ENCODE measurements at places on chromosomes 4 and X.

GRCh38 chr4:74311696-74312313, 3.5 kb downstream of the EPGN start:
- no peaks in the 10 kb centered on the region for H3K36me3 ChIP-seq
- no peak overlapping the region for H3K27ac ChIP-seq
- H3K4me1 ChIP-seq, result no peaks in the 10 kb centered on the region
- peak; percentile 70 for DNase-seq
- no peak overlapping the region for H3K4me3 ChIP-seq
- H3K27me3 ChIP-seq, result no peaks in the 10 kb centered on the region

DNA sequence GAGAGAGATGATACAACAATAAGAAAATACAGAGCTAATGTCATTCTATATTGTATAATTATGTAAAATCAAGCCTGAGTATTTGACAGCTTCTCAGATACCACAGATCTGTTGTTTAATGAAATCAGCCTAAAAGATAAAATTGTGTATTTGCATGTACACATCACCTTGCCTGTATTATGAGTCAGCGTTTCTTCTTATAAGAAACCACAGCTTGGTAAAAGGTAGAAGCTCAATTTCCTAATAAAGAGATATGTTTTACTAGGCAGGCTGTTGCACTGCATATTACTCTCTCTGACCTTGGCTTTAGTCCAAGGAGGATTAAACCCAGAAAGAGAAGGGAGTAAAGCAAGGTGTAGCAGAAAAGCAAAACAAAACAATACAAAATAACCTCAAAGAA, 121.3 kb downstream of the PPARGC1A start:
- H3K27ac ChIP-seq, result no peak overlapping the region
- no peak for DNase-seq
- H3K4me3 ChIP-seq, result no peak overlapping the region
- no peaks in the 10 kb centered on the region for H3K27me3 ChIP-seq

DNA sequence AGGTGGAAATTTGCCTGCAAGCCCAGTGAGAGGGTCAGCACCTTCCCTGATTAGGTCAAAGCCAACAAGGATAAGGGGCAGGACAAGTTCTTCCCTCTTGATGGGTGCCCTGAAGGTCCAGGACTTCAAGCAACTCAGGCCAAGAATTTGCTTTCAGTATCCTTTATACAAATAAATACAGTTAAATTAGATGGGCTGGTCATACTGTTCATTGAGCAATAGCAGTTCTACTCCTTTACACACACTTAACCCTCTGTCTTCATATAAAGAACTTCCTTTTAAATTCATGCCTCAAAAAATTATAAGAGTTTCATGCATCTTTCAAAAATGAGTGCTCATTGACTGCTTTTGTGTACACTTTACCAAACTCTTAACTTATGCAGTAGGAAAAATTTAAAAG, 392.0 kb downstream of the SPRY1 start:
- no peaks in the 10 kb centered on the region for H3K27me3 ChIP-seq
- no peak overlapping the region for H3K27ac ChIP-seq
- DNase-seq, result no peak
- no peak overlapping the region for H3K4me3 ChIP-seq
- H3K36me3 ChIP-seq, result no peaks in the 10 kb centered on the region

GRCh38 chrX:129802863-129803262, 23.1 kb downstream of the SASH3 start:
- no peak overlapping the region for H3K27ac ChIP-seq
- no peak overlapping the region for H3K4me3 ChIP-seq
- no peaks in the 10 kb centered on the region for H3K36me3 ChIP-seq
- H3K4me1 ChIP-seq, result no peaks in the 10 kb centered on the region
- H3K27me3 ChIP-seq, result no peaks in the 10 kb centered on the region

DNA sequence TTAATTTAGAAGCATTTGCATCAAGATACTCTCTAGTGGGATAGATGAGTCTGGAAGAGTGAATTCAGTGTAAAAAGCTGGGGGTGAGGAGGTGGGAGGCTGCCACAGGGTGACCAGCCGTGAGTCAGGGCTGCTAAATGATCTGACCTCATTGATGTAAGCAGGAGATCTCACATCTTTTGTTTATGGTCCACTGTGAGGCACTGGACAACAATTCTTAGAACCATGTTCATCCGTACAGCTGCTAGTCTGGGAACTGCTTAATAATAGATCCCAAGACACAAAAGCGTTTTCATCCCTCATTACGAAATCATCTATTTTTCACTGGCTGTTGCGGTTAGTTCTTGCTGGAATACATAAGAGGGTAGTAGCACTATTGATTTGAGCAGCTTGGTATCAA, 14.1 kb downstream of the KLF3 start:
- peaks cover 9% of the 10 kb centered on the region for H3K4me1 ChIP-seq
- H3K27ac ChIP-seq, result no peak overlapping the region
- H3K36me3 ChIP-seq, result peaks cover 10% of the 10 kb centered on the region

- H3K4me3 ChIP-seq, result no peak overlapping the region
- H3K36me3 ChIP-seq, result no peaks in the 10 kb centered on the region
- no peak overlapping the region for H3K27ac ChIP-seq
- no peaks in the 10 kb centered on the region for H3K27me3 ChIP-seq
These were observed 20.4 kb upstream of the SEPSECS start for GRCh38 chr4:25180524-25181131.

DNA sequence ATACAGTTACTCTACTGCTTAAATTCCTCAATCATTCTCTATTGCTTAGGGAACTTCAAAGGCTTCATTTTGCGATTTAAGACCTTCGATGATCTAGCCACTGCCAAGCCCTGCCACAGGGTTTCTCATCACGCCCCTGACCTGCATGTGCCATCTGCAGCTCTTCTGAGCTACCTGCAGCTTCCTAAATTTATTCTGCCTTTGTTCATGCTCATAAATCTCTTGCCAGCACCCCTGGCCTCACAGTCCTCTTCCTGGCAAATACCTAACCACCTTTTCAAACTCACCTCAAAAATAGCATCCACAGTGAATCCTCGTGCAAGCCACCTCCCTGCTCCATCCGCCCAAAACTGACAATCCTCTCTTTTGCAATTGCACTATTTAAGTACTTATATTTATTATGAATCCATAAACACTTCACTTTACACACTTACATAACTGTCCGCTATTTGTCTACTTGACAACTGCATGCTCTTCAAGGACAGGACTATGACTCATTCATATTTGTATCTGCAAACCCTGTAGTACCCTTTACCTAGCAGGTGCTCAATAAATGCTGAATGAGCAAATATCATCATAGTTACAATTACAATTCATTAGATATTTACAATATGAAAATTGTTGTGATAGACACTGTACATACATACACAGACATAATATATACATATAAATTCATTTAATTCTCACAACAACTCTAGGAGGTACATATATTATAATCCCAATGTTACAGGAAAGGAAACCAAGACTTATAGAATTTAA, 280.0 kb upstream of the RASGEF1B start:
- H3K36me3 ChIP-seq, result no peaks in the 10 kb centered on the region
- no peak for DNase-seq
- H3K27ac ChIP-seq, result no peak overlapping the region
- no peaks in the 10 kb centered on the region for H3K27me3 ChIP-seq

- no peaks in the 10 kb centered on the region for H3K27me3 ChIP-seq
- peaks cover 25% of the 10 kb centered on the region for H3K36me3 ChIP-seq
- peak overlapping the region; percentile 100 for H3K27ac ChIP-seq
- peak overlapping the region; percentile 11 for H3K4me3 ChIP-seq
- peaks cover 46% of the 10 kb centered on the region for H3K4me1 ChIP-seq
- DNase-seq, result peak; percentile 40
These were observed 44.8 kb downstream of the ACOX3 start for GRCh38 chr4:8395504-8396296.

DNA sequence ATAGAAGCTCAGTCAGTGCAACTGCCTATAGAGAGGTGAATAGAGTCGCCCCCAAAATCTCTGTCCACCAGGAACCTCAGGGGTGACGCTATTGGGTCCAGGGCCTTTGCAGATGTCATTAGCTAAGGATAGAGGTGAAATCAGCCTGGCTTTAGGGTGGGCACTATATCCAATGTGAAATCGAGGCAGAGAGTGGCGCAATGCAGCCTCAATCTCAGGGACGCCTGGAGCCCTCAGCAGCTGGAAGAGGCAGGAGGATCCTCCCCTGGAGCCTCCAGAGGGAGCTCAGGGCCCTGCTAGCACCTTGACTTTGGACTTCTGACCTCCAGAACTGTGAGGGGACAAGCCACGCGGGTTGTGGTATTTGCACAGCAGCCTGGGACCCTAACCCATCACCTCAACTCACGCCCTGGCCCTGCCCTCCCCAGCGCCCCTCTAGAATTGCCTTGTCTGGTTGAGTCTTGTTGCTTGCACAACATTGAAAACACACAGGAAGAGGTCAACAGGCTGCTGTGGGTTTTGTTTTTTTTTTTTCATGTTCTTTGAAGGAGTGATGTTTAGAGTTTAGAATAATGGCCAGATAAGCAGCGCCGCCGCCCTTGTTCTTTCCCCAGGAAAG, 89.4 kb upstream of the PSAPL1 start:
- peaks cover 8% of the 10 kb centered on the region for H3K27me3 ChIP-seq
- H3K4me1 ChIP-seq, result peaks cover 18% of the 10 kb centered on the region
- H3K27ac ChIP-seq, result no peak overlapping the region
- H3K4me3 ChIP-seq, result no peak overlapping the region
- no peaks in the 10 kb centered on the region for H3K36me3 ChIP-seq
- no peak for DNase-seq

GRCh38 chr4:84691170-84691691, 108.3 kb downstream of the CDS1 start:
- no peak overlapping the region for H3K4me3 ChIP-seq
- peaks cover 34% of the 10 kb centered on the region for H3K4me1 ChIP-seq
- no peaks in the 10 kb centered on the region for H3K27me3 ChIP-seq

DNA sequence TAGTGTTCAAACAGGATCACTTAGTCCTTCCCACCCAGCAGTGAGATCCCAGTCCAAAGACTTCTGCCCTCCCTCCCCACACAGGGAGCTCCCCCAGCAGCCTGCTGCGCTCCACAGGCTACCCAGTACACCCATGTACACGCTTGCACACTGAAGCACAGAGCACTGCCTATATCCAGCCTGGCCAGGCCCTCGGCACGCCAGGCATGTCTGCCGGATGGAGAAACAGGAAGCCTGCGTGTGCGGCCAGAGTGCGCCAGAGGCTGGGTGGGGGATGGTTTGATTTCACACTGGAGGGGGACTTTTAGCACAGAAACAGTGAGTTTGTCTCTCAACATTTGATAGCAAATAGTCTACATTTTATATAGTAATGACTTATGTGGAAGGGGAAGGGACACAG, 833.5 kb upstream of the IGFBP7 start:
- H3K27ac ChIP-seq, result no peak overlapping the region
- no peaks in the 10 kb centered on the region for H3K36me3 ChIP-seq
- no peak overlapping the region for H3K4me3 ChIP-seq
- no peaks in the 10 kb centered on the region for H3K4me1 ChIP-seq
- 0 out of 2 replicates have a peak, but pooled peaks cover 4% of the 10 kb centered on the region for H3K27me3 ChIP-seq

- H3K27me3 ChIP-seq, result no peaks in the 10 kb centered on the region
- H3K4me1 ChIP-seq, result no peaks in the 10 kb centered on the region
- no peaks in the 10 kb centered on the region for H3K36me3 ChIP-seq
- H3K27ac ChIP-seq, result no peak overlapping the region
- H3K4me3 ChIP-seq, result no peak overlapping the region
These were observed 39.6 kb downstream of the FAM47C start for GRCh38 chrX:37047776-37048175.

DNA sequence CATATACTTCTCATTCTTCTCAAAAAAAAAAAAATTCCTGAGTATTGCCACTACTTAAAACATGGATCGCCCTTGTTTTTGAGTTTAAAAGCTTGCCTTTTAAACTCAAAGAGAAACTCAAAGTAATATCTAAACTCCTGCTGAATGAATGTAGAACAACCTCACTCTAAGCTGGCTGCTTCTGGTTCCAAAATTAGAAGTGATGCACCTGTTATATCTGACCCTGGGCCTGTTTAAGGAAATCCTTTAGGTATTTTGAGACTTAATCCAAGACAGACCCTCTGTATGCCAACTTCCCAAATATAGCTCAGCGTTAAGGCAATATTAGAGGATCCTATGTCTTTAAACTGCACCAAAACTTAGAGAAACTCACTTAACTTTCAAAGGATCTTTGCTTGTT, 1.8 kb upstream of the OTUD4 start:
- H3K27me3 ChIP-seq, result no peaks in the 10 kb centered on the region
- no peaks in the 10 kb centered on the region for H3K36me3 ChIP-seq
- peaks cover under 1% of the 10 kb centered on the region for H3K4me1 ChIP-seq
- H3K4me3 ChIP-seq, result no peak overlapping the region

GRCh38 chrX:143536176-143536575, 18.9 kb upstream of the SPANXN3 start:
- H3K27ac ChIP-seq, result no peak overlapping the region
- H3K4me3 ChIP-seq, result no peak overlapping the region
- H3K4me1 ChIP-seq, result no peaks in the 10 kb centered on the region

GRCh38 chr4:183716302-183716701, 57.2 kb downstream of the TRAPPC11 start:
- no peaks in the 10 kb centered on the region for H3K27me3 ChIP-seq
- peaks cover 8% of the 10 kb centered on the region for H3K4me1 ChIP-seq

GRCh38 chrX:132058975-132059374, 35.9 kb downstream of the STK26 start:
- H3K27ac ChIP-seq, result no peak overlapping the region
- no peak for DNase-seq
- no peaks in the 10 kb centered on the region for H3K36me3 ChIP-seq
- no peaks in the 10 kb centered on the region for H3K4me1 ChIP-seq

DNA sequence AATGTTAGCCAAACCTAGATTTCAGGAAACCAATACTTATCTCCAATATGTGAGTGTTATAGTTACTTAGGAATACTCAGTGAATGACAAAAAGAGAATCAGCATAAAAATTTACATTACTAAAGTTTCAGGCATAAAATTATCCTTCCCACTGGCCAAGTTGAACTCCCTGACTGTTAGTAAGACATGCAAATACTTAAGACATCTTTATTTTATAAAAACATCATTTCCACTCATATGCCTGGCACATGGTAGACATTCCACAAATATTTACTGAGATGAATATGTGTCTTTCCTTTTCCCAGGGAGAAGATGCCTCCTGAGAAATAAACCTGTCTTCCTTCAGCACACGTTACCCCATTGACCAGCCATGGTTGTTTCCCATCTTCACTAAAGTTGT, 7.3 kb downstream of the VEGFD start:
- no peaks in the 10 kb centered on the region for H3K4me1 ChIP-seq
- H3K36me3 ChIP-seq, result no peaks in the 10 kb centered on the region
- H3K27me3 ChIP-seq, result no peaks in the 10 kb centered on the region
- no peak for DNase-seq
- no peak overlapping the region for H3K4me3 ChIP-seq

- no peaks in the 10 kb centered on the region for H3K4me1 ChIP-seq
- no peak for DNase-seq
- no peak overlapping the region for H3K4me3 ChIP-seq
- no peak overlapping the region for H3K27ac ChIP-seq
These were observed 2.5 kb downstream of the SLC25A6 start for GRCh38 chrX:1389181-1389992.
